Inflammatory macrophage treated with lipopolysaccharide for 1 hour (primary cell): ENCODE measurements at places on chromosomes 11 and 22.

GRCh38 chr11:31509051-31509428, 382 bp downstream of the IMMP1L start:
- no peak for DNase-seq

- DNase-seq: no peak
Observed at GRCh38 chr11:373716-374551, 4.6 kb downstream of the B4GALNT4 start.

DNA sequence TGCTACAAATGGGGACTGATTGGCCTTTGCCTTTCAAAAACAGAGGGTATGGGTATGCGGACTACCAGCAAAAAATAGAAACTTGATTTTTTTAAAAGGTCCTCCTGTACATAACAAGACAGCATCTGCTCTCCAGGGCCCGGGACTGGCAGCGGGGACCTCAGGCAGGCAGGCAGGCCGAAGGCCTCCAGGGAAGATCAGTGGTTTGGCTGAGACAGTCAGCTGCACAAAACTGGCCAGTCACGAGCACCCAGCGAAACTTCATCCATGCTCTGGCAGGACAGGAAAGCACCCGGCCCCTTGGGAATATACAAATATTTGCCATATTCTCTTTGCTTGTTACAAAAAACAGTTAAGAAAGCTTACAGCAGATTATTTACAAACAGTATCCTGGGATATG, 11.0 kb downstream of the RPL27A start:
- no peak for DNase-seq

- DNase-seq: no peak
Observed at GRCh38 chr11:45106440-45106839, 40.0 kb upstream of the PRDM11 start.
